Suprapubic skin (tissue), 4 donors: ENCODE measurements at places on chromosomes 11 and 22. TPM values are rescaled to one million over a fixed set of nuclear protein-coding genes. Genes with fewer than 3 reads are reported as not detected.

TOM1 gene
- total RNA-seq = 279 TPM

DNA sequence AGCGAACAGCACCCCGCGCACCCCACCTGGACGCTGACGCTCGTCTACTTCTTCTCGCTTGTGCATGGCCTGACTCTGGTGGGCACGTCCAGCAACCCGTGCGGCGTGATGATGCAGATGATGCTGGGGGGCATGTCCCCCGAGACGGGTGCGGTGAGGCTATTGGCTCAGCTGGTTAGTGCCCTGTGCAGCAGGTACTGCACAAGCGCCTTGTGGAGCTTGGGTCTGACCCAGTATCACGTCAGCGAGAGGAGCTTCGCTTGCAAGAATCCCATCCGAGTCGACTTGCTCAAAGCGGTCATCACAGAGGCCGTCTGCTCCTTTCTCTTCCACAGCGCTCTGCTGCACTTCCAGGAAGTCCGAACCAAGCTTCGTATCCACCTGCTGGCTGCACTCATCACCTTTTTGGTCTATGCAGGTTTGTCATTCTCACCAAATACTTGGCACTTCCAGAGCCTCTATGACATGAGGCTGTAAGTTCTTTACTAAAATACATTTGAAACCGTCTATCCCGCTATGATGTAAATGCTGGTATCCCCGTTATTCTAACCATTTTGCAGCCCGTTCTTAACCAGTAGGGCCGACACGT is 535 bp downstream of the AQP11 start:
- no peak for DNase-seq

POTEH gene
- not detected for total RNA-seq

LRRC74B gene
- not detected for total RNA-seq

DNA sequence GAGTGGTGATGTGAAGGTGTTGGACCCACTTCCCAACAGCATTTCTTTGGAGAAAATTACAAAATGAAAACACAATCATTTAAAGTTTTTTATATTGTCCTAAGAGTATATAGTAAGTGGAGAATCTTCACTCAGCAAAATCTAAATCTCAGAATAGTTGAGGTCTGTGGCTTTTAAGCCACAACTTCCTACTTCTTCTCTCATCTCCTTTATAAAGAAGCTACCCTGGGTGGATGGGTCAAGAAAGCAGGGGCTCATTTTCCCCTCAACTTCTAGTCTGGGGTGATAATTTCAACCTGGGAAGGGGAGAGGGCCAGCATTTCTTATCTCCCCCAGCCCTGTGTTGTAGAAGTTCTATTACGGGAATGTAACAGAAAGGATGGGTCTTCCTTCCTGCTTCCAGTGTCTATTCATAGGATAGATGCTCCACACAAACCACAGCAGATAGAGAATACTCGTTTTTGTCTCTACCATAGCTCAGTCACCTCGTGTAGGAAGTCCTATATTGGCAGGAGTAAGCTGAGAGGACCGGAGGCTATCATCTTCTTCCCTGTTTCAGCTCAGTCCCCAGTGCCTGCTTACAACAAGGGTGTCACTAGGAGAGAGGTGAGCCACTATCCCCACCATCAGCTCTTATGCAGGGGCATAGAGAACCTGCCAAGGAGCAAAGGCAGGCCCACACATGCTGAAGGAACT is 341.5 kb downstream of the CASP12 start:
- no peak for DNase-seq
